Lung (tissue), 17 donors: ENCODE measurements at places on chromosomes 11 and 22. TPM values are rescaled to one million over a fixed set of nuclear protein-coding genes. Genes with fewer than 3 reads are reported as not detected.

- no peaks in the 10 kb centered on the region for H3K36me3 ChIP-seq
- no peaks in the 10 kb centered on the region for H3K27me3 ChIP-seq
- no peak for DNase-seq
- H3K27ac ChIP-seq, result peak overlapping the region; percentile 50
Measured at GRCh38 chr22:35970616-35971455, 57.8 kb downstream of the RBFOX2 start.

KCNJ5 gene
- 3.3 TPM for total RNA-seq

APOL5 gene
- total RNA-seq, result not detected

BBOX1 gene
- 1.1 TPM for total RNA-seq

- H3K36me3 ChIP-seq, result no peaks in the 10 kb centered on the region
- H3K27ac ChIP-seq, result no peak overlapping the region
- DNase-seq, result no peak
- no peaks in the 10 kb centered on the region for H3K4me1 ChIP-seq
- H3K27me3 ChIP-seq, result no peaks in the 10 kb centered on the region
Measured at GRCh38 chr11:68641880-68642279, 42.5 kb upstream of the GAL start.

- H3K4me1 ChIP-seq, result no peaks in the 10 kb centered on the region
Measured at GRCh38 chr11:94424011-94424410, 22.8 kb upstream of the GPR83 start.

INCENP gene
- total RNA-seq, result 13.3 TPM
